Motor neuron (in vitro differentiated cells): ENCODE measurements at places on chromosomes 16 and 17.
A peak's percentile ranks its signal among the peaks of the same experiment; 100 is the strongest.

DNA sequence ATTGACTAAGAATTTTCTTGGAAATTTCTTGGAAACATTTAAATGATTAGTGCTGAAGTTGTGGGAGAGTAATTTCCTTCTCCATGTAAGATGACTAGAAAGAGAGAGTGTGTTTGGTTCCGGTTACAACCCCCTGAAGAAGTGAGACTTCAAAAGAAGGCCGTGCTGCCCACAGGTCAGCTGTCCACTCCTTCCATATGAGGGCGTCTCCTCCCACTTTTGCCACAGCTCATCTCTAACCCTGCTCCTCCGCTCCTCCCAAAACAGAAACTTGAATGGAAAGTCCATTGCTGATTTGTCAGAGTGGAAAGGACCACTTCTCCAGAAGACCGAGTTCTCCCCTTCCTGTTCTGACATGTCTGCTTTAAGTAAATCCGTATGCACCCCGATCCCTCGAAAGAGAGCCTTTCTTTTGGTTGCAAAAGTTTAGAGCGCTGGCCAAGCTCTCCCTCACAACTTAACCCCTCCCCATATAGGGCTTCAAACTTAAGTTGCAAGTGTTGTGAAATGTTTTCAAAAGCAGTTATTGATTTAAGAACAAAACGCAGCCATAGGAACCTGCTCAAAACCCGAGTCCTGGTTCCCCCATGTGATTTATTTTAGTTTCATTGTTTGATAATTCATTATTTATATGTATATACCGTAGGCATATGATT, 129.5 kb downstream of the SOCS1 start:
- ATAC-seq = no peak

DNA sequence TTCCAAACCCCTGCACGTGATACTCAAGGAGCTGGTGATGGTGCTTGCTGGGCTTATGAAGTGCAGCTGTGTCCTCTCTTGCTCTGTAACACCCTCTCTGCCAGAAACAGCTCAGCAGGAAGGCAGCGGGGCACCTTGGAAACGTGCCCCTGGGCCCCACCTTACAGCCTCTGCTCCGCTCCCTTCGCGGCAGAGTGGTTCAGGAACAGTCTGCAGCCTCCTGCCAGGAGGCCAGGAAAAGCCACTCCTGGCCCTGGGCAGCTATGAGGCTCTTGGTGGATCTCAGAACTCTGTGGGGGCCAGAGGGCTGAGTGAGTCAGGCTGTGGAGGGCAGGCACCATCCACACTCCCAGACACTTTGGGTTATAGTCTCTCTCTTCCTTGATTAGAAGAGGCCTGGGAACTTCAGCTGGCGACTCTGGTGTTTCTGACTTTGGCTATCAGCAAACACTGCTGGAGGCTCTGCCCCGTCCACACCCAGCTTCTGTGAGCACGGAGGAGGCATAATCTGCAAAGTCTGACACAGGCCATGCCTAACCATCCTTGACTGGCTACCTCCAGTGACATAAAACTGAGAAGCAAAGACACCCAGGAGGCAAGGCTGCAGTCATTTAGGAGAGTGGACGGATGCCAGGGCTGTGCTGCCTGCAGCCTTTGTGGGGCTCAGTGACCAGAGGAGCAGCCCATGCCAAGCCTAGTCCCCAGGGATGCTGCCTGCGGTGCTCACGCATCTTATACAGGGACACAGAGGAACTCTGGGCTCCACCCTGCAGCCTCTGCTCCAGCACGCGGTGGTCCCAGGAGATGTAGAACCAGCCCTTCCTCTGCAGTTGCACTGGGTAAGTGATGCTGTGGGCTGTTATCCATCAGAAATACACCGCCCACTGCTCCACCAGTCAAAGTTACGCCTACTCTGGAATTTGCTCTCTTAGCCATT, 65.3 kb downstream of the METRNL start:
- peak; percentile 42 for ATAC-seq

GRCh38 chr16:29014561-29015069, 29.8 kb downstream of the LAT start:
- no peak for ATAC-seq

- ATAC-seq = no peak
These were observed 743 bp downstream of the ZNF624 start for GRCh38 chr17:16652847-16653366.

GRCh38 chr17:80008383-80008840, 27.3 kb downstream of the TBC1D16 start:
- ATAC-seq = peak; percentile 53

DNA sequence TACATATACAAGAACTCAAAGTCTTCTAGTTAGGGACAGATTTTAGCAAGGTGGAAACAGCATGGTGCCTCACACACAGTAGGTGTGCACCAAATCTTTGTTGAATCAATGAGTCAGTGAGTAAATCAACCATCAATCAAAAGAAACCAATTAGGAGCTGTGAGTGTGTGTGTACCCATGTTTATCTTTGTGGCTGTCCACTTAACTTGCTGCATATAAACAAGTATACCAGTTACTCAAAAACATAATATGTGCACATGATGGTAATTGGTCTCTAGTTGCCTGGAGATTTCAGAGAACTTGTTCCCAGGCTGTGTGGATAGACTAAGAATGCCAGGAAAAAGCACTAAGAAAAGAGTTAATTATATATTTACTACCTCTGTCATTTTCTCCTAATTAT, 272.2 kb upstream of the CCL2 start:
- ATAC-seq = no peak

GRCh38 chr17:18248300-18248731, 10.2 kb downstream of the FLII start:
- ATAC-seq = peak; percentile 67

DNA sequence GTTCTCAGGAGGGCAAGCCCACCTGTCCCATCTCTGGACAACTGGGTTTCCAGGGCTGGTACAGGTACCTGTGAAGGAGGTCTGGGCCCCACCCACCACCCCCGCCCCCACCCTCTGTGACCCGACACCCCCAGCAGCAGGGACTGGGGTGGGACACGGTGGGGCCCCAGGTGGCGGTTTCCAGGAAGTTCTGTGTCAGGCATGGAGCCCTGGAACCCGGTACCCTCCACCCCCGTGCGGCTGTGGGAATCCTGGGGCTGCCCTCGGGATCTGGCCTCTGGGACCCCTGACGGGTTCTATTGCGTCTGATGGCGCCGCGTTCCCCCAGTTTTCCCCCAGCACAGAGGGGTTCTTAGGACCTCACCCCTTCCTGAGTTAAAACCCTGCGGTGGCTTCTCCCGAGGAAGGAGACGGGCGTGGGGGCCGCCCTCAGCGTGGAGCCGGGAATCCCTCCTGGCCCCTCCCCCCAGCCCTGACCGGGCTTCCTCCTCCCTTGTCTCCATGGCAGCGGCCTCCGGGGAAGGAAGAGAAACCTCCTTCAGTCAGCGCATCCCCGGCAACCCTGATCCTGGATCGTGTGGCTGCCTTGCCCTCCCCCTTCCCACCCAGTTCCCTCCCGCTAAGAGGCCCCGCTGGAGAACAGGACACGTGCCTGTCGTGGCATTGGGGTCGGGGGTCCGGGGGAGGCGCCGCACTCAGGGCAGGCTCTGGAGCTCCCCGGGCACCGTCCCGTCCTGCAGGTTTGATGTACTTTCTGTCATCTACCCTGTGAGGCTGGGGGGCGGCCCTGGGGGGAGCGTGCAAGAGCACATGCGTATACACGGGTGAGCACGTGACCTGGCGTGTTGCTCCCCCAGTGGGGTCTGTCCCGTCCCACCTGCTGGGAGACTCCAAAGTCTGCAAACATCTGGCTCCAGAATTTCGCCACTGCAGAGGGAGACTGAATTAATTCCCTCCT, 30.3 kb downstream of the CACNA1H start:
- no peak for ATAC-seq
